ENCODE measurements at places on chromosomes 7 and 10.

DNA sequence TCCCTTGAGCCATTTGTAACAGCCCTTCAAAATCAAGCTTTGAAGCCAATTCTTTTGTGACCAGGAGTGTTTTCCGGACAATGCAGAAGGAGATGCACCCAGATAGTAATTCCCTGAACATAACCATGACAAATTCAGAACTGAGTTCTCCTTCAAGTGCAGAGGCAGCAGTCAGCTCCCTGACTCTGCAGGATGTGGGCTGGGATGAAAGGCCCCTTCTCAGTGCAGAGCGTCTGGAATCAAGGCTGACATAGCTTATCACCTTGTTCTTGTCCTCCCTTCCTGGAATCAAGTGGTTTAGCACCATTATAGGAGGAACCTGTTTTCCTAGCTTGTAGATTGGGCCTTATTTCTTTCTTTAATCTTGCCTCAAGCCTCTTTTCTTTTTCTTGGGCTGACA, 143.4 kb downstream of the SORCS3 start:
- DNase-seq: no peak

DNA sequence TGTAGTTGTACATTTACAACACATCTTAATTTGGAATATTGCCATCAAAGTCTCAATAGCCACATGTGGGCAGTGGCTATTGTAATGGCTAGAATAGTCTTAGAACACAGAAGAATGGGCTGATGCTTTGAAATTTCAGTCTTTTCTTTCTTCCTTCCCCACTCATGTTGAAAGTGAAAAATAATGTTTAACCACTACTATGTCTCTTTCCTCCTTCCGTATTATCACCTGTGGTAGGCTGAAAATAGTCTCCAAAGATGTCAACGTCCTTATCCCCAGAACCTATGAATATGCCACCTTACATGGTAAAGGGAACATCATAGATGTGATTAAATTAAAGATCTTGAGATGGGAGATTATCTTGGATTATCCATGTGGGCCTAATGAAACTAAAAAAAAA, 154.0 kb downstream of the SUGCT start:
- no peak for DNase-seq

DNA sequence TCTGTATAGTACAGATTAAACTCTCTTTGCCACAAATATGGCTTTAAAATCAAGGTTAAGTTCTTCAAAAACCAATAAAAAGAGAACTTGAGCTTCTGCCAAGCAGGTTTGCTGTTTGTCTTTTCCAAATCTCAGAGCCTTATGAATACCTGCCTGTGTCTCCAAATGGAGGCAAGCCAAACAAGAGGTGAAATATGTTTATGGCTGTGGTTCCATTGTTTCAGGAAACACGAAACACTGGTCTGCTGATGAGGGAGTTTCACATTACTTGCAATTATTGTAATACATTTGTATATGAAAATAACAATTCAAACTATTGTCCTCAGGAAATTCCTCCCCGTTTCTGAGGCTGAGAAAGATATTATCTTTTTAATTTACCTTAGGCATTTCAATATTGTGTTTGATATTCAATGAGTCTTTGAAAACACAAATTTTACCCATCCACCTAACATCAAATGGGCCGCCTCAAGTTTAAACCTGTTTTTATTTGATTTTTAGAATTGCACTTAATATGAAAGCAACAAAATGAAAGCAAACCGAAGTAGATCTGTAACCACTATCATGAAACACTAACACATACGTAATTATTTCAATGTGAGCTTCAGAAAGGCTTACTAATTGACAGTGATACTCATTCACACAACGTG, 359.3 kb downstream of the HGF start:
- DNase-seq: no peak

DNA sequence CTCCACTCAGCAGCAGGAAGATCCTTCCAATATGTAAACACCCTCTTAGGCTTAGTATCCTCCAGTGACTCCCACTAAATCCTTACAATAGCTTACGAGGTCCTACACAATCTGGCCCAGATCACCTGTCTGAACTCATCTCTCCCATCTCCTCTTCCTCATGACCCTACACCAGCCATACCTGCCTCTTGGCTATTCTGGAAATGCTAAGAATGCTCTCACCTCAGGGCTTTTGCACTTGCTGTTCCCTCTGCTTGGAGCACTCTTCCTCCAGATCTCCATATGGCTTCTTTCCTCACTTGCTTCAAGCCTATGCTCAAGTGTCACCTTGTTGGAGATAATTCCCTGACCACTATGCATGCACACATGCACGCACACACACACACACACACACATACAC, 50.8 kb upstream of the FRMD4A start:
- DNase-seq: no peak

DNA sequence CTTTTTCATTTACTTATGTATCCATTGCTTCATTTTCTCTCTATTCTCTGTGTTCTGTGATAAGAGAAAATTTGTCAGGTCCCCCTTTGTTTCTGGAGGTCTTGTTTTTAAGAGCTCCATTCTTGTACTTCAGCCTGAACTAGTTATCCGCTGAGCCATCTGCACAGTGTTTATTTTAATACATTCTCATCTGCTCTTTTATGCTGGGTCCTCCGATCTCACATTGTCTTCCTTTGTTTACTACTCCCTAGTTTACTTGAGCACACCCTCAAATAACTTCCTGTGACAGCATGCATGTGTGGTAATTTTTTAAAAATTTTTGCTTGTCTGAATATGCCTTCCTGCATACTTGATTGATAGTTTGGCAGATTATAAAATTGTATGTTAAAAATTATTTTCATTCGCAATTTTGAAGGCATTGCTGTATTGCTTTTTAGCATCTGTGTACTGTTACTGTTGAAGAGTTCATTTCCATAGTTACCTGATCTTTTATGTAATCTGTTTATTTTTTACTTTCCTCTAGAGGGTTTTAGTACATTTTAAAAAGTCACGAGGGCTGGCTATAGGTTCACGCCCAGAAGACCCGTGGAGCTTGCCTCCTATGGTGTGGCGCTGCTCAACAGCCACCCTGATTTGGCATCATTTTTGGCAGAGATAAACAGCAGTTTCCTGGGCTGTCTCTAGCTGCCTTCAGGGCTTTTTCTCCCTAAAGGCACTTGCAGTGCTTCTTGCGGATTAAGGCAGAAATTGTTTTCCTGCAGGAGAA, 31.9 kb downstream of the RSBN1L start:
- DNase-seq: no peak

Data from effector CD4-positive, alpha-beta T cell (primary cell).